ENCODE measurements at places on chromosomes 13 and 19.
A peak's percentile ranks its signal among the peaks of the same experiment; 100 is the strongest.

DNA sequence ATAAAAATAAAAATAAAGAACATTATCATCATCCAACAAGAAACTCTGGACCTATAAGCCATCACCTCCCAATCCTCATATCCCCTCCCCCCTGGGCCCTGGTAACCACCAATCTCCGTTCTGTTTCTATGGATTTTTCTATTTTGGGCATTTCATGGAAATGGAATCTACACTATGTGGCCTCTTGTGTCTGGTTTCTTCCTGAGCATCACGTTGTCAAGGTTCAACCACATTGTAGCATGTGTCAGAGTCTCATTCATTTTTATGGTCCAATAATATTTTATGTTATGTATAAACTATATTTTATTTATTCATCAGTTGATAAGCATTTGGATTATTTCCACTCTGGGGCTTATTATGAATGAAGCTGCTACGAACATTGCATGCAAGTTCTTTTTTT, 26.9 kb downstream of the SULT2B1 start:
- no peak for DNase-seq

DNA sequence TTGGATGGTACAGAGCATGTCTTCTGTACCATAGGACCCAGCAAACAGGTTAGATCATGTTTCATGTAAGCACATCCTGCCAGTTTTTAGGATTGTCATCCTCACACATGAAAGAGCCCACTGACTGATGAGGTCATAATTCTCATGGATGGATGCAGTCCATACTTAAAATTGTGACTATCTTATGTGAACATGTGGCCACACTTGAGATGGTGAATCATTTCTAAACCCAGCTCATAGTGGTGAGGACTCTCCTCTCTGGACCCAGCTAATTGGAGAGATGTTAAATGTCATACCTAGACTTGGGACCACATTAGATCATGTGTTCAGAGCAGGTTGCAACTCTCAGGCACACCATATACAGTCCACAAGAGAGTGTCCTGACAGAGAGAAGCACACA, 24.8 kb upstream of the ZNF254 start:
- no peak for DNase-seq

GRCh38 chr19:27660428-27660827, 1552.5 kb downstream of the UQCRFS1 start:
- no peak for DNase-seq

GRCh38 chr13:76667551-76667950, 218.7 kb downstream of the KCTD12 start:
- DNase-seq = peak; percentile 38

DNA sequence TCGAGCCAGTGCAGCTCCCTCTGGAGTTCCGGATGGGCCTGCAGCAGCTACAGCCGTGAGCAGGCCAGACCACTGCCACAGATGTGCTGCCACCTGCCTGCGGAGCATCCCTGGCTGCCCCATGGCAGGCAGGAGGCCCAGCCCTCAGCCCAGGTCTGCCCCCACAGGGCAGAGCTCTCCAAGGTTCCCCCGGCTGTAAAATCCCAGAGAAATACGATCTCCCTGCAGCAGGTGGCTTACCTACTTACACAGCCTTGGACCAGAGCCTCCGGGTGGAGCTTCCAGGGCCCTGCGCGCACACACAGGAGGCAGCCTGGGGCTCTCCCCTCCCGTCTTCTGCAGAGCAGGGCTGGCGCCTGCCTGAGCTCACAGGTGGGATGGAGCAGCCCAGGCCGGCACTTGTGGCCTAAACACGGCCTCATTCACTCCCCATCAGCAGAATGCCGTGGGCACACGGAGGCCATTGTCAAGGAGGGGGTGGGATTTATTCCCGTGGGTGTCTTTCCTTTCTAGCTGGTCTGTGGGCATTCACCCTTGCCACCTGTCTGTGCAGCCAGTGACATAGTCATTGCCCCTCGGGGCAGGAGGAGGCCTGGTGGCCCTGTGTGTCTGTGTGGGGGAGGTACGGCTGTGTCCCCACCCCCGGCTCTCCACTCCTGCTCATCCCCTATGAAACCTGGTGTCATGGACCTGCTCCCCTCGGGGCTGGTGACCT, 118.0 kb downstream of the KDM4B start:
- DNase-seq = no peak

DNA sequence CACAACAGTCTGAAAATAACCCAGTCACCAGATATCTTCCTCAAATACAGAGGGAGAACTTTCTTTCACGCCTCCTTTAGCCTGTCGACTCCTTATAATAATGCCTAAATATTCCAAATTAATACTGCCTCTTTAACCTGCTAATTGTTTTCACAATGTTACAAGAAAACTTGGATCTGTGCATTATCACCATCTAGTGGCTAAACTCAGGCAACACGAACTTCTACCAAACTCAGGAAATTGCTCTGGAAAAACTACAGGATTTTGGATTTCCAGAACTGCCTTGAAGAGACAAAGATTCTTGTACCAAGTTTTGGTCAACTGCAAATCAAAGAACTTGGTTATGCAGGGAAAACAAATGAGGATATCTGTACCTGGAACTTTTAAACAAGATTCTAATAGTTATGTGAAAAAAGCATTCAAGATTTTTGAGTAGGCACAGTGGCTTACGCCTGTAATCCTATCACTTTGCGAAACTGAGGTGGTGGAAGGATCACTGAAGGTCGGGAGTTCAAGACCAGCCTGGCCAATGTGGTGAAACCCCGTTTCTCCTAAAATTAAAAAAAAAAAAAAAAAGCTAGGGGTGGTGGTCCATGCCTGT, 10.8 kb downstream of the CLN5 start:
- DNase-seq = peak; percentile 44

Measured in hematopoietic multipotent progenitor cell treated with erythropoietin and hydrocortisone succinate and interleukin-3 and kit ligand, for 8 days (in vitro differentiated cells).